ENCODE measurements at places on chromosomes 11 and 22.

GRCh38 chr22:37193629-37194191 is 5.7 kb upstream of the C1QTNF6 start:
- peak; percentile 34 for DNase-seq

DNA sequence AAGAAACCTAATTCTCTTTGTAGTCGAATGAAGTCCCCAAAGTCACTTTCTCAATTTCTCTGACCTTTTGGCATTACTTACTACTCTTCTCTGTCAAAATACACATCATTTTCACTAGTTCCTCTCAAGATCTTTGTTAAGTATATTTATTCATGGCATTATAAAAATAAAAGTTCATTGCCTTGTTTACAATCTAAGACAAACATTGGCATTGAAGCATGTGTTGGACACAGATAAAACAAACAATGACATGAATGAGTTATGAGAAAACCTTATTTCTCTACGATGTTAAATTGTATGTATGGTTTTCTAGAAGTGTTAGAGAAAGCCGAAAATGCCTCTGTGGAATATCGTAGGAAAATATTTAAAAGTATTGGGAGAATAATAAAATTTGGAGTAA is 8.6 kb upstream of the OR51G1 start:
- no peak for DNase-seq

GRCh38 chr11:100555931-100556330 is 131.2 kb upstream of the ARHGAP42 start:
- DNase-seq, result no peak

DNA sequence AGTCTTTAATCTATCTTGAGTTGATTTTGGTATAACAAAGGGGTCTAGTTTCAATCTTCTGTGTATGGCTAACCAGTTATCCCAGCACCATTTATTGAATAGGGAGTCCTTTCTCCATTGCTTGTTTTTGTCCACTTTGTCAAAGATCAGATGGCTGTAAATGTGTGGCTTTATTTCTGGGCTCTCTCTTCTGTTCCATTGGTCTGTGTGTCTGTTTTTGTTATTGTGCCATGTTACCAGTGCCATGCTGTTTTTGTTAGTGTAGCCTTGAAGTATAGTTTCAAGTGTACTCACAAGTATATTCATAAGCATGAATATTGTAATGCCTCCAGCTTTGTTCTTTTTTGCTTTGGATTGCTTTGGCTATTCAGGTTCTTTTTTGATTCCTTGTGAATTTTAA is 159.6 kb downstream of the TBC1D22A start:
- DNase-seq, result no peak

- no peak for DNase-seq
Measured at GRCh38 chr11:1570896-1571759, 943 bp downstream of the DUSP8 start.

GRCh38 chr22:37345863-37346504 is 63.7 kb downstream of the CYTH4 start:
- no peak for DNase-seq

DNA sequence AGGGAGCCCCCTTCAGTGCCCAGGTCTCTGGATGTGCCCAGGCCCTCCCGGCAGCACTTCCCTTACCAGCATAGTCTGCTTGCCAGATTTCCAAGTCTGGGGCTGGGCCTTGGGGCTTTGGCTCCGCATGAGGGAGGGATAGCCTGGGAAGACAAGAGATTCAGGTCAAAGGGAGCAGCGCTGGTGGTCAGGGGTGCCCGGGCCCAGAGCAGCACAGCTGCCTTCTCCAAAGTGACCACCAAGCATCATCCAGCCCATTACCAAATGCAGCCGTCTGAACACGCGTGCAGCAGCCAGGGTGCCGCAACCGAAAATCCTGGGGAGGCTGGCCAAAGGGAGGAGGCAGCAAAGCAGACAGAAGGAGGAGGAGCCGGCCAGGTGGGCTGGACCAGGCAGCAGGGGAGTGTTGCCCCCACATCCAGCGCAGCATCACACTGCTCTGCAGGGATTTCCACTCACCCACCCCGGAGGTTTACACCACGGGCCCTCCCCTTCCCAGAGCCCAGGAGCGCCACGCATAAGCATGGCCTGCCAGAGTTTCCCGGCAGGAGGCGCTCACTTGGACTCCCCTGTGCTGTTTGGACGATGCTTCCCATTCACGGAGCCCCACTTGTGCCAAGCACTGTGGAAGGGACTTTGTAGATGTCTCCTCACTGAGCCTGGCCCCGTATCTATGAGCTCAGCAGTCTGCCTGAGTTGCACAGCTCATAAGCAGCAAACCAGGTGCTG is 22.5 kb downstream of the TRIM29 start:
- no peak for DNase-seq

DNA sequence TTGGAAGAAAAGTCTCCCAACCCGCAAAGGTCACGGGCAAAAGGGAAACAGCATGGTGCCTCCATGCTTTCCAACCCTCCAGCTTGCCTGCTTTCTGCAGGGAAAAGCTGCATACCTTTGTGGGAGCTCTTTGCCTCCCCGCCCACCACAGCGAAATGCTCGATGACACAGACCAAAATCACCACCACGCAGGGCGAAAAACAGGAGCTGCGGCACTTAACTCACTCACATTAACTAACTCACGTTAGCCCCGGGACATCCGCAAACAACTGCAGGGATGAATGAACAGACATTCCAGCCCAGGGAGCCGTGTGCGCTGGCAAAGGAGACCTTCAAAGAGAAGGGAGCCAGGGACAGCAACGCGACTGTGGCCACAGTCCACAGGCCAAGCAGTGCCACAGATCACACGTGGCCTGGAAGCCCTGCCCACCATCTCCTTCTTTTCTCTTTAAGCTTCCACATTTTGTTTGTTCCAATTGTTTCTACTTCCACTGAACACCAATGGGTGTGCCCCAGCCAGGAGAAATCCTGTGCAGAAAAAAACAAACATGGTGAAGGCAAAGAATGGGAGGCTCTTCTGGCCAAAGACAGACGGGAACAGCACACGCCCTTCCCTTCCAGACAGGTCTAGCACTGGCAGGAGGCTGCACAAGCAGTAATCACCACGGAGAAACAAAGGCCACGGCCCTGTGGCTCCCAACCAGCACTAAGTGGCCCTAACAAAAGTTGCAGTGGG is 39.3 kb downstream of the DUSP8 start:
- DNase-seq, result no peak

GRCh38 chr11:48034926-48035871 is 54.8 kb downstream of the PTPRJ start:
- DNase-seq, result no peak

Data from HAP-1 (cell line).